ENCODE measurements at places on chromosomes 5 and 9. TPM values are rescaled to one million over a fixed set of nuclear protein-coding genes. Genes with fewer than 3 reads are reported as not detected.

DNA sequence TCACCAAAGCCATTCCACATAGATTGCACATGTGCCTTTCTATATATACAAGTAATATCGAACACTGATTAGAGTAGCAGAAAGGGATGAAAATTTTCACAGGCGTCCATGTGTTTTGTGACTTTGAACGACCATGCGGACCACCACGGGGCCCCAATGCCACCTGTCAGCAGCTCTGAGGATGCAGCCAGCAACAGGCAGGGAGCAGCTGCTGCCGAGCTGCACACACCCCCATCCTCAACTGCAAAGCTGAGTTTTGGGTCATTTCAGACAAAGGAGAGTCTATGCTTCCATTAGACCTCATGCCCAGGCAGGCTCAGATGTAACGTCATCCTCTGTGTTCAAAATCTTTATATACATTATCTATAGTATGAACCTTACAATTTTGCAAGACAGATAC, 503.8 kb downstream of the IRX1 start:
- no peak for DNase-seq

GRCh38 chr5:24749701-24750100, 104.9 kb upstream of the CDH10 start:
- DNase-seq = no peak

DNA sequence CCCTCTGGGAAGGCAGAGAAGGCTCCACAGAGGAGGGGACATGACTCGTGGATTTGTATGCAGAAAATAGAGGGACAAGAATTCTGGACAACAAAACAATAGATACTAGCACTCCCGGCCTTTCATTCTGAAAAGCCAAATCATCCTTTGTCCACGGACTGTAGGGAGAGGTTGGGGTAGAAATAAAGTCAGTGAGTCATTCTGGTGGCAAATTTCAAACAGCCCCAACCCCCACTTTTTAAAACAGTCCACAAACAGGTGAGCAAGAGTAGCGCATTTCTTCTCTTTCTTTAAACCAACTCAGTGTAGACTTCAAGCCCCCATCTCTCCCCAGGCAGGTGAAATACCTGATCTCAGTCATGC, 56.1 kb downstream of the PTPDC1 start:
- DNase-seq = no peak

DNA sequence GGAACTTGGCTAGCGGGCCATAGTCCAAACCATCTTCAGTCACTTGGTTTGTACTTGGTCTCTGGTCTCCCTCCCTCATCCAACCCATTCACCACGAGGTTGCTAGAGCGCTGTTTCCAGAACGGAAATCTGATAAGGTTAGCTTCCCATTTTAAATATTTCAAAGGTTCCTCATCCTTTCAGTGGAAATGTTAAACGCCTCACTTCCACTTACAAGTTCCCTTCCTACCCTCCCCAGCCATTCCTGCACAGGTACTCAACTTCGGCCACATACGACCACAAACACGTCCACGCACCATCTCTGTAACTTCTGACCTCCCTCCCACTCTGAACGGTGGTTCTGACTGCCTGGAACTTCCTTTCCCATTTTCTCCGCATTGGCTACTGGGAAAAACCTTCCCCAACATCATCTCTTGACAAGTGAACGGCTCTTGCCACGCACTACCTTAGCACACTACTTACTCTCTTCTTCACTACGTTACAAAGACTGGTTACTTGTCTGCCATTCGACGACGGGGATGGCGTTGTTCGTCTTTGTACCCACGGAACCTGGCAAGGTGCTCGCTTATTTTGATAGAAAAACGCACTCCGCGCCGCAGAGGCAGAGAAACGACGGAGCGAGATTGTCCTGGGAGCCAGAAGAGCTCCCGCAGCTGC, 629 bp downstream of the CCNH start:
- peak; percentile 41 for DNase-seq

OLFM1 gene
- 19.0 TPM for total RNA-seq

DNA sequence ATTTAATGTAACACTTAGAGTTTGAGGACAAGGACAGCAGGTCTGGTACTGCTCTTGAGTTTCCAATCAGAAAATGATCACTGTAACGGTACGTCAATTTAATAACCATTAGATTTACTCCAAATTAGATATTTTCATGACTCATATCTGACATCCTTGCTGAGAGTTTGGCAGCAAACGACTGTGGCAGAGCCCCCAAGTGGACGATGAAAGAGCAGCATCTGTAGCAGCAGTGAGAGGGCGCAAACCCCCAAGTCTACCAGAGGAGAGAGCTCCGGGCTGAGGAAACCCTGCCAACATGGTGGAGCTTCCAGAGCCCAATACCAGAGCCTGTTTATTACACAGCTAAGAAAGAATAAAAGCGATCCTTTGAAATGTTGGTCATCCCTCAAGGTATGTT, 73.2 kb upstream of the EPB41L4A start:
- peak; percentile 64 for DNase-seq

- no peak for DNase-seq
Measured at GRCh38 chr5:160155017-160155750, 35.9 kb upstream of the PWWP2A start.

GRCh38 chr5:73718762-73719161, 92.8 kb downstream of the ARHGEF28 start:
- no peak for DNase-seq

ACTBL2 gene
- total RNA-seq = not detected

DNA sequence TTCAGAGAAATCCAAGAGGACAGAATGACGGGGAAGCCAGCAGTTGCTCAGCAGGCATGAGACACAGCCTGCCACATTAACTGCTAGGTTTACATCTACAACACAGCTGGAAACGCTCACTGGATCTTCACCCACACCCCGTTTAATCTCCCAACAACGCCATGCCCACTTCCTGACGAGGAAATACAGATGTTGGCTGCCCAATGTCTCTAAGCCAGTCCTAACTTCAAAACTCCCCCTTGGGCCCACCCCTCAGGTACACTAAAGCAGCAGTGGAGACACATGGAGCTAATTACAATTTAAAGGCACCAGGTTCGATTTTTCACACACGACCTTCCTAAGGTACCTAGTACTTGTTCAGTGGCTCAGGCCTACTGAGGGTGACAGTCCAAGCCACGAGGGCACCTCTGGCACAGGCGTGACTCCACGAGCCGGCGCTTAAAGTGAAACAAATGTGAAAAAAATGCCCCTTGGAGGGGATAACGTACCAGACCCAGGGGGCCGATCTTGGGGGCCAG, 904 bp downstream of the RPL12 start:
- no peak for DNase-seq

DMGDH gene
- 5.1 TPM for total RNA-seq

DNA sequence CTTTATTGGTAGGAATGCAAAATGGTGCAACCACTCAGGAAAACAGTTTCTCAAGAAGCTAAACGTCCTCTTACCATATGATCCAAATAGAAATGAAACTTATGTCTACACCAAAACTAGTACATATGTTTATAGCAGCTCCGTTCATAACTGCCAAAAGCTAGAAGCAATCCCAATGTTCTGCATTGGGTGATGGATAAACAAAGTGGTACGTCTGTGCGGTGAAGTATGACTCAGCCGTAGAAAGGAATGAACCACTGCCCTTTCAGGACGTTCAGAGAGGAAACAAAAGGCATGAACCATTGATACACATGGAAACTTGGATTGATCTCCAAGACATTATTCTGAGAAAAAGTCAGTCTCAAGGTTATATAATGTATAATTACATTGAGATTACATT, 27.6 kb downstream of the HNRNPH1 start:
- no peak for DNase-seq
